Activated naive CD4-positive, alpha-beta T cell treated with anti-CD3 and anti-CD28 coated beads, Interleukin-2, amount 50 U/mL, for 72 hours (primary cell): ENCODE measurements at places on chromosomes 3 and 15. TPM values are rescaled to one million over a fixed set of nuclear protein-coding genes. Genes with fewer than 3 reads are reported as not detected.

CELF6 gene
- total RNA-seq, result 0.37 TPM

GRCh38 chr3:71601811-71602210, 18.3 kb upstream of the FOXP1 start:
- no peak for DNase-seq

ATG7 gene
- 23.5 TPM for total RNA-seq

GCNT3 gene
- total RNA-seq, result not detected

TM2D3 gene
- 56.7 TPM for total RNA-seq

DNA sequence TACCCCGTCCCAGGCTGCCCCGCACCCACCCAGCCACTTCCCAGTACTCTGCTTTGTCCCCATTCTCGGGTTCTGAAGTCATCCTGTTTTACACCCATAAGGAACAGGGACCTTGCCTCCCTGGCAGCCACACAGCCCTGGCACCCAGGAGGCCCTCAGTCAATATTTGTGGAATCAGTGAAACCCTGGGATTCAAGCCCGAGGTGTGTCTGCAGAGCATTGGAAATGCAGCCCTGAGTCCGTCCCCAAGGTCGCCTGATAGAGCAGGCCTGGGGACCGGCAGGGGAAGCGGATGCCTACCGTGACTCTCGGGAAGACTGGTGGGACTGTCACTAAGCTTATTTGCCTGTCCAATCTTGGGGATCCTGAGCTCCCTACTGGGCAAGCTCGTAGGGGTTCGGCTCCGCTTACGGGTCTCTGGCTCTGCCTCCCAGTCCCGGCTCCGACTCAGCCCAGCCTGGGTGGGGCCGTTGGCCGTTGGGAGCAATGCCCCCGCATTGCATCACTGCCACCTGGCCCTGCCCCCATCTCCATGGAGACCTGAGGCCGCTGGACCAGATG, 64.4 kb upstream of the TAMM41 start:
- peak; percentile 9 for DNase-seq

DNA sequence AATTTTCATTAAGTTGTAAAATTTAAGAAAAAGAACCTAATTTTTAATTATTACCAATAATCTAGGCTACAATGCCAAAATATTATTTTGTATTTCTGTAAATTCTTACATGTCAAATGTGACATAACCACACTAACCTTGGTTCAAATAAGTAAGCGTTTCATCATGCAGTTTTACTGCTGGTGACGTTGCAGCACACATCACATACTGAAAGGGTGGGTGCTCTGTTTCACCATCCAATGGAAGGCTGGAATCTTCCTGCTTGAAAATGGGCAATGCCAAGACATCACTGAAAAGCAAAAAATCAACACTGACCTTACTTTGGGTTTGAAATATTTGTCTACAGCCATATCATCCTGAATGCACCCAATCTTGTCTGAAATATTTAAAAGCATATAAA, 14.8 kb downstream of the UBP1 start:
- DNase-seq, result no peak

GRCh38 chr3:53162672-53163443, 1.8 kb downstream of the PRKCD start:
- peak; percentile 17 for DNase-seq

- no peak for DNase-seq
Observed at GRCh38 chr3:107633327-107634098, 110.8 kb downstream of the BBX start.

DNA sequence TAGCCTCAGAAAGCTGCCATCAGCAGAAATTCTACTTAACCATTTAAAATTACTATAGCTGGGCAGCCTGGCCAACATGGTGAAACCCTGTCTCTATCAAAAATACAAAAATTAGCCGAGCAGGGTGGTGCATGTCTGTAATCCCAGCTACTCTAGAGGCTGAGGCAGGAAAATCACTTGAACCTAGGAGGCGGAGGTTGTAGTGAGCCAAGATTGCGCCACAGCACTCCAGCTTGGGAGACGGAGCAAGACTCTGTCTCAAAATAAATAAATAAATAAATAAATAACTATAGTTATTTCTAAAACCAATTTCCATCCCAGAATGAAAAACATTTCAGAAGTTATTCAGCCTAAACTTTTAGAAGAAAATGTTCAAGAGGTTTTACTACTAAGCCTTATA, 25.1 kb downstream of the LRRFIP2 start:
- no peak for DNase-seq

C2CD4A gene
- 0.14 TPM for total RNA-seq
